ENCODE measurements at places on chromosomes 4 and X.

- DNase-seq, result no peak
Observed at GRCh38 chrX:69531031-69531755, 27.1 kb downstream of the NALF2 start.

GRCh38 chr4:171067422-171067821 is 745.8 kb upstream of the GALNTL6 start:
- no peak for DNase-seq

DNA sequence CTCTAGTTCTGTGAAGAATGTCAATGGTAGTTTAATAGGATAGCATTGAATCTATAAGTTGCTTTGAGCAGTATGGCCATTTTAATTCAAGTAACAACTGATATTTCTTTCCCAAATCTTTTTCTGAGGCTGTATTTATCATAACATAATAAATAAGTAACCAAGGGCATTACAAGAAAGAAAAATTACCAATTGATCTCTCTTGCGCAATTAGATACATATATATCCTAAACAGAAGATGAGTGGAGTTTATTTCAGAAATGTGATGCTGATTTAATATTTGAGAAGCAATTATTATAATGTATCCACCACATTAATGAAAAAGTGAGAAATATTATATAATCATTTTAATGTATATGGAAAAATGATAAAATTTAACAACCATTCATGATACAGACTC is 802.5 kb upstream of the AGA start:
- no peak for DNase-seq

GRCh38 chrX:135543924-135544323 is 23.5 kb downstream of the INTS6L start:
- DNase-seq, result peak; percentile 24

- DNase-seq, result no peak
Observed at GRCh38 chr4:117400039-117400835, 314.9 kb upstream of the TRAM1L1 start.

GRCh38 chr4:165515201-165515600 is 136.4 kb downstream of the CPE start:
- DNase-seq, result no peak

- no peak for DNase-seq
Observed at GRCh38 chr4:92189146-92189545, 114.6 kb upstream of the GRID2 start.

- DNase-seq, result no peak
Observed at GRCh38 chr4:26094911-26095310, 180.9 kb downstream of the SMIM20 start.

DNA sequence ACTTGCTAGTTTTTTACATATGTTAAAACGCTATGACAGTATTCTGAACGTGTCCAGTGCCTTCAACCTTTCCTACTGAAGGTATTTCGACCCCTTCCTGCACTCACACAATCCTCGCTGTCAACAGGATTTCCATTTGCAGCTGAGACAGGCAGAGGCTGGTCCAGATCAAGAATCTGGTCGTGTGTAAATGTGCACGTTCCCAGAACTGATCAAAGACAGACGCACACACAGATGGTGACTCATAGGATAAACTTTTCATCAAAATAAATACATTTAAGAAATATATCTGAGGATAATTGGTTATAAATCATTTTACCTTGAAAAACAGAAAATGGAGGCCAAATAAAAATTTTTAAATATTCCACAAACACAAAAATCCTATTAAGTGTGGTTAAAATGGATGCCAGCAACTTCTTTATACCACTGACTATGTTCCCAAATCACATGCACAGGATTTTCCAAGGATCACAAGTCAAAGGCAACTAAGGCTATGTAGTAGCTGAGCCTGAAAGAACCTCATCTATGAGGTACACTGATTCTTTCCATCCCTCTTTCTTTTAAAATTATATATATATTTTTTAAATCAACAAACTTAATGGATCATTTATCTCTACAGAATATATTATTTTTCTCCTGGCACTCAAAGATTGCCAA is 85.9 kb downstream of the RNF150 start:
- no peak for DNase-seq

DNA sequence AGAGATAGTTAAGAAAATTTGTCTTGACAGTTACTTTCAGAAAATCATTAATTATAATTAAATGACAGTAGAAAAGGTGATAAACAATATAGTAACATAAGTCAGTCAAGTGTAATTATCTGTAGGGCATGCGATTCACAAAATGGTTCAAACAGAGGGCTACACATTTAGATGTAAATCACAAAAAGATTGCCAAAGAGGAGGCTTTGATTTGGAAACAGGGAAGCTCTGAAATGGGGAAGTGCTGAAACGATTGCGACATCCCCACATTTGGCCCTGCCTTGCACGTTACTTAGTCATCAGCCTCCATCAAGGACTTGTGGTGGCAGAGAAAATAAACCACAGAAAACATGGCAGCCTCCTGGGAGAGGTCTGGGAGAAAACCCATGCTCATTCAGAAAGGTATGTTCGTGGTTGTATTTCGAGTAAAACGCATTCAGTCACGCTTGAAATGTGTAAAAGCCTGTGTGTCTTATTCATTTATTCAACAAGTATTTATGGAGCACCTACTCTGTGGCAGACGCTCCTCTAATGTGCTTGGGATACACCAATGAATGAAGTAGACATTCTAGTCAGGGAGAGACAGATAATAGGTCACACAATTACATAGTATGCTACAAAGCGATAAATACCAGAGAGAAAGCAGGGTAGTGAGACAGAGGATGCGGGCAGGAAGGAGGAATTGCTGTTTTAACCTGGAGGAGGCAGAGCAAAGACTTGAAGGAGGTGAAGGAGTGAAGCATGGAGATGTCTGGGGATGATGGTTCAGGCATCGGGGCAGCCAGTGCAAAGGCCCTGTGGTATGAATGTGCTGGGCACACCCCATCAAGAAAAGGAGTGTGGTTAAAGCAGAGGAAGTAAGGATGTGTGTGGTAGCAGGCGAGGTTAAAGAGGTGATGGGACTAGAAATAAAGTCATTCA is 7.8 kb downstream of the RBM47 start:
- peak; percentile 31 for DNase-seq

DNA sequence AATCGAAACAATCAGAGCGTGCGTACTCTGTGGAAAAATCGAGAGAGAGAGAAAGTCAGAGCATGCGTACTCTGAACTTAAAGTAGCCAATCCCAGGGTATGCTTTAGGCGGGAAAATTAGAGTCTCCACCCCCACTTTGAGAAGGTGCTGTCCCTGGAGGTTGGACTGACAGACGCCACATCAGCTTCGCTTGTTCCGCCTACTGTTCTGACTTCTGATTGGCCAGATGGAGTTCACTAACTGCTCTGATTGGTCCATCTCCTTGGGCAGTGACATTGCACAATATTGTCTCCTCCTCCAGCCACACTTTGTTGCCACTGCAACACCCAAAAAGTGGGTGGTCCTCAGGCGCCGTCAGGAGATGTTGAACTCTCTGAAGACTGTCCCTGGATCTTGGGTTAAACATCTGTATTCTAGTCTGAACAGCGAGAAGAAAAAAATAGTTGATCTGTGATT is at the start of gene SSX5:
TSS of gene SSX5 (minus strand) at position 51 of the 457 bp plus-strand sequence. CDS start 1,437 bp downstream, outside the sequence.
- DNase-seq, result no peak

- no peak for DNase-seq
Observed at GRCh38 chr4:6655924-6656323, 15.4 kb downstream of the MRFAP1 start.

- no peak for DNase-seq
Observed at GRCh38 chr4:1717129-1718094, 3.7 kb downstream of the TMEM129 start.

DNA sequence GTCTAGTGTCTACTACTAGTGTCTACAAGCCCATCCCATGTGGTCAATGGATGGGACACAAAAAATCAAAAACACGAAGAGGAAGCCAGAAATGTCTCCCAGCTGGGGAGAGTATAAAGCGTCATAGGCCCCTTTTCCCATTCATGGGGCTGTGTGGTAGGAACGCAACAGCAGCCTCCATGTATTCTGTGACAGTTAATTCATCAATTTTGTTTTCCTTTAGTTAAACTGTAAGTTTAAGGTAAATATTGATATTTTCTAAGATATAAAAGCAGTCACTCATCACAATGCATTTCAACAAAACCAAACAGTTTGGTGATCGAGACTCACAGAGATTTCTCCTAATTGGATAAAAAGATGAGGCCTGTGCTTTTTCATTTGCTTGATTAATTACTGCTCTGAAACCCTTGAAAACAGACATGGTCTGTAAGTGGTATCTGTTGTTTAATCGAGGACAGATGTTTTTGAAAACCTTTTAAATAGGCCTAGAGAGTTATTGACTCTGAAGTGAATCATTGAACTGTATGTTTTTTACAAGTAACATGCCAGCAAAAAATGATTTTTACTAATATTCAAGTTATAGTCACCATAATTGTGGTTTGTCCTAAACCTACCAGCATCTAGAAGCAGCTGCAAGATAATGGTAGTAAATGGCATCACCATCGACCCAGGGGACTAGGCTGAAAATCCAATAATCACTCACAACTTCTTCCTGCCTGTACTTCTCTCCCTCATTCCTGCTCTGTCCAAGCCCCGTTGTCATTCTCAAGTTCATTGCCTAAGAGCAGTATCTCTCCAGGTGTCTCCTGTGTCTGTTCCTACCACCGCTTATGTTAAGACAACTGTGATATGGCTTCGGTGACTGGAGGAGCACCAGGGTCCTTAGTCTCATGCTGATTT is 87.7 kb upstream of the SHISA3 start:
- DNase-seq, result no peak

GRCh38 chr4:85701861-85702321 is 226.9 kb downstream of the ARHGAP24 start:
- DNase-seq, result no peak

GRCh38 chrX:70476934-70477733 is 32.5 kb downstream of the DLG3 start:
- DNase-seq, result no peak

DNA sequence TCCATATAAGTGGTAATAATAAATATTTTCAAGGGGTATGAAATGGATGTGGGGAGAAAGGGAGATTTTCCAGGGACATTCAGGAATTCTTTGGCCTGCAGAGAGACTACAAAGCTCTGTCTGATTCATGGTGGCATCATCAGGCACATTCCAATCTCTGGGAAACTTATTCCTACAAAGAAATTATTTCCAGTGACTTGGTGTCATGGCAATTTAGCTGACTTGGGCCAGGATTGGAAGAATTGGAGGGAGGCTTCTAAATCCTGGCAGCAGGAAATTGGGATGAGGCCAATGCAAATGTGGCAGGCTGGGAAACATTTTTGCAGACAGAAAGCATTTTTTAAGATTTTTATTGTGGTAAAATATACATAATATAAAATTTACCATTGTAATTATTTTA is 204.6 kb downstream of the RTL9 start:
- DNase-seq, result no peak

GRCh38 chr4:53647547-53647946 is 56.3 kb upstream of the LNX1 start:
- DNase-seq, result no peak

DNA sequence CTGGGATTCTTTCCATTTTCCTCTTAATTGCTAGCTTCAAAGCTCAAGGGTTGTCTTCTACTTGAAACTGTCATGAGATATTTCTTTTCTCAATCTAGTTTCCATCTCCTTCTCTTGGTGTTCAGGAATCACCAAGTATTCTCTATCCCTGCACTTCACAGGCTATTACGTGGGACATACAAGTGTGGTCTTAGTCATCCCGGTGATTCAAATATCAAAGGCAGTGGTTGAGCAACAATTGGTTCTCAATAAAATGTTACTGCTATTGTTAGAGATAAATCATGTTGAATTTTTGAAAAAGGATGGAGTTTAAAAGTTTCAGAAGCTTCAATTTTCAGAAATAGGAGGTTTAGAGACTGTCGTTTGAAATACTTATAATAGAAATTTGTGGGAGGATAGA is 812.9 kb downstream of the FSTL5 start:
- no peak for DNase-seq

GRCh38 chrX:11499076-11500044 is 166.4 kb downstream of the ARHGAP6 start:
- DNase-seq, result no peak

DNA sequence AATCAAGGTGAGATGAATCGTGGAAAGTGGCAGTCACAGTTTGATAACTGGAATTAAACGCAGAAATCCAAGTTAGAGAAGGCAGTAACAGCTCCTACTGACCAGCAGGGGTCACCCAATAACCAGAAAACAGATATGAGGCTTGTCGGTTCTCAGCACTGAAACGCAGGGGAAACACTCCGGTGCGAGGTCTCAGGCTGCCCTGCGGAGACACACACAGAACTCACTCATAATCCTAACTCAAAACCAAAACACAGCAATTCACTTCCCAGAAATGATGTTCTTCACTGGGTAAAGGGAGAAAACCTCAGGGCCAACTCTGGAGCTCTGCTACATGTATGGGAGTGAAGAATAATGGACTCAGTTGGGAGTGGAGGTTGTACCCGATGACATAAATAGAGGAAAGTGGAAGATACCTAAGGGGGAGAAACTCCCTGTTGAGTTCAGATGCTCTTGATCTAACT is 384.4 kb downstream of the RAPGEF2 start:
- DNase-seq, result peak; percentile 27

DNA sequence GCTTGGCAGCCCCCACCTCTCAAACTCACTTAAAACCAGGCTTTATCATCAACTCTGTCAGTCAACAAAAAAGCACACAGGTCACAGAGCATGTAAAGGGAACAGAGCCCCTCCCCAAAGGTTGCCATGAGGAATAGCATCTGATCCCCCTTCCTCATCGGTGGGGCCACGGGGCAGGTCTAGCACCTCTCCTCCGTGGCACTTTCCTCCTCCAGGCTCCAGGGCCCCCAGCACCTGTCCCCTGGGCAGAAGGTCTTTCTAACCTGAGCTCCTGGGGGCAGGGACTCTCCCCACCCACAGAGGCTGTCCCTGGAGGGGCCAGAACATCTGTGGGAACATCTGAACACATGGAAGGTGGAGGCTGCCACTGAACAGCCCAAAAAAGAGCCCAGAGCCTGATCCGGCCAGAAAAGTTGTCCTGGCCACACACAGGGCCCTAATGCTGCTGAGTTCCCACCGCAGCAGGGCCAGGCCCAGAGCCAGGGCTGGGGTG is 65.7 kb downstream of the ZFYVE28 start:
- no peak for DNase-seq

DNA sequence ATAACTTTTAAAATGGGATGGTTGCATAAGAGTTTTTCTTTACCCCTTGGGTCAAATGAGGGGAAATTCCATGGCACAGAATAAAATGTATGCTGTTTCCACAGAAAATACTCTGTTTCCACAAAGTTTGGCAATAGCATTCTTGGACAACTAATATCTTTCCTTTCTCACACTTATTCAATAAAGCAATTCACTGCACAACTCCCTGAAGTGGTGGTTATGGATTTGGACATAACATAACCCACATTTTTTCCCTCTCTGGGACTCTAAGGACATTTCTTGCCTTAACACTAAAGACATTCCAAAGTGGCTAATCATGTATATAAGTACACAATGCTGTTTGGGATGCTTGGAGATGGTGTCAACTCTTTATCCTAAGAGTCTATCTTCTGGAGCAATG is 51.7 kb upstream of the GPM6B start:
- no peak for DNase-seq
